ENCODE measurements at places on chromosomes 11 and 22.

- no peak for DNase-seq
Observed at GRCh38 chr11:85947431-85948272, 92.5 kb downstream of the CCDC83 start.

- DNase-seq = no peak
Observed at GRCh38 chr11:39780131-39780530, 1679.3 kb downstream of the LRRC4C start.

DNA sequence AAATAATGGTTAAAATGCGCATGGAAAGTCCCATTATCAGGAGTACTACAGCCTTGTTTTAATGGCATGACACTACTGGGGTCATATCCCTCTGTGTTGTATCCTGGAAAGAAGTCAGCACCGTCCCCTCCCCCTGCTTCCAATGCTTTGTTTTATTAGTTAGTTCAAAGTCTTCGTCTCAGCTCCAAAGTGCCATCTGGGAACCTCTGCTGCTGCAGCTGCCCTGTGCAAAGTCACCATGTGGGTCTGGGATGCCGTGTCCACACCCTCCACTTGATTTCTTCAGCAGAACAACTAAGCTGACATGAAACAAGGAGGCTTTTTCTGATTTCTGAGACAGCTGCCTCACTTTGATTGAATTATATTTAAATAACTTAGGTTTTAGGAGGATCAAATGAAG lies 29.5 kb upstream of the NCAM1 start:
- no peak for DNase-seq

GRCh38 chr22:50481440-50482106 lies at the start of gene ADM2:
TSS of gene ADM2 (plus strand) at chr22:50481543. CDS start at chr22:50481848, 305 bp downstream.
- DNase-seq = peak; percentile 51

DNA sequence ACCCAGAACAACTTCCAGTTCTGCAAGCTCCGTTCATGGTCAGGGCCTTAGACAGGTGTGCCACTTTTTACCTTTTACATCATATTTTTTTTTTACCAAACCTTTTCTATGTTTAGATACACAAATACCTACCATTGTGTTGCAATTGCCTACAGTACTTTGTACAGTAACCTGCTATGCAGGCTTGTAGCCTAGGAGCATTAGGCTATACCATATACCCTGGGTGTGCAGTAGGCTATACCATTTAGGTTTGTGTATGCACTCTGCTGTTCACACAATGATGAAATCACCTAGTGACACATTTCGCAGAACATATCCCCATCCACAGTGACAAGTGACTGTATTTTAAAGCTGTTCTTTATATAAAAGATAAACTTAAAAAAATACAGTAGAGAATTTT lies 29.6 kb downstream of the APIP start:
- no peak for DNase-seq

- DNase-seq = no peak
Observed at GRCh38 chr22:49613108-49613507, 214.6 kb downstream of the BRD1 start.

GRCh38 chr11:64141081-64141783 lies 24.7 kb downstream of the MACROD1 start:
- no peak for DNase-seq

DNA sequence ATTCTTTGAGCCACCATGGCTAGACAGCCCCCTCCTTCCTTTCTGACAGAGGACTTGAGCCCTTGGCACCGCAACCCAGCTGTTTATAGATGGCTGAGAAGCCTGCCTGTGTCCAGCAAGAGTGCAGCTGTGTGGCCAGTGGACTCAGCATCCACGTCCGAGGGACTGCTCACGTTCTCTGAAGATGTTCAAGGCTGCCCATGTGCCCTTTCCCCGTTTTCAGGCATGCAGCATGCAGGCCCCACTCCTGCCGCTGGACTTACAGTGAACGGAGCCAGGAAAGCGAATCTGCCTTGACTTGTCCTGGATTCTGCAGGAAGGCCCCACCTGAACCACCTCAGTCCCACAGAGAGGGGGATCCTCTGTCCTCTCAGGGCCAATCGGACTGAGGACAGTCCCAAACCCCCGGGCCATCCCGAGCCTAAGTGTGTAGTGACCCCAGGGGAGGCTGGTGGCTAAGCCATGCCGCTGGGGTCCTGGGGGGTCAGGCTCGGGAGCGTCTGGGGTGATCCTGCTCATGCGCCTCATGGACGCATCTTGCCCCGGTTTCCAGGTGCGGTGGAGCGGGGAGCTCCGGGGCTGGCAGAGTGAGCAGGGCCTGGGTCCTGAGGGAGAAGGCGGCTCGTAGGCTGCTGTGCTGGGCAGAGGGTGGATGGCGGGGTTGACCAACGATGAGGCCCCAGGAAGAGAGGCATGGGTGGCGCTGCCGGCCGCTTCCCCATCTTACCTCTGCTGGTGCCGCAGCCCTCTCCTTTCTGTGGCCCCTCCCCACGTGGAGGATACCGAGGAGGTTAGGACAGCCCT lies 170.7 kb downstream of the CTTN start:
- DNase-seq = no peak

GRCh38 chr22:36736701-36737320 lies 33.3 kb upstream of the CACNG2 start:
- no peak for DNase-seq

GRCh38 chr11:114171257-114172054 lies 111.9 kb downstream of the ZBTB16 start:
- DNase-seq = no peak

DNA sequence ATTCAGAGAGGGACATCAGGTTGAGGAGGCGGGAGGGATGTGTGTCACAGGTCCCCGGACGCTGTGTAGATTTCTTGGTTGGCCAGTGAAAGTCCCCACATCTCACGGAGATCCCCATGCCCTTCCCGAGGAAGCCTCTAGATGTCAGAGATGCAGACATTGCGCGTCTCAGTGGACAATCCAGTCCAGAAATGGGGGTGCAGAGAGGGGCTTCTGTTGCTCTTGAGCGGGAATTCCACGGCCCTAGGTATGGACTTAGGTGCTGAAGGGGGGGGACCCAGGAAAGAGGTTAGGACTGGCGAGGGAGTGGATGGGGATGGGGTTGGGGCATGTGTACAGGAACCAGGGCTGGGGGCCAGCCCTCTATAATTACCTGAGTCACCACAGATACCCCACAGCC lies 7.0 kb downstream of the THY1 start:
- DNase-seq = no peak

DNA sequence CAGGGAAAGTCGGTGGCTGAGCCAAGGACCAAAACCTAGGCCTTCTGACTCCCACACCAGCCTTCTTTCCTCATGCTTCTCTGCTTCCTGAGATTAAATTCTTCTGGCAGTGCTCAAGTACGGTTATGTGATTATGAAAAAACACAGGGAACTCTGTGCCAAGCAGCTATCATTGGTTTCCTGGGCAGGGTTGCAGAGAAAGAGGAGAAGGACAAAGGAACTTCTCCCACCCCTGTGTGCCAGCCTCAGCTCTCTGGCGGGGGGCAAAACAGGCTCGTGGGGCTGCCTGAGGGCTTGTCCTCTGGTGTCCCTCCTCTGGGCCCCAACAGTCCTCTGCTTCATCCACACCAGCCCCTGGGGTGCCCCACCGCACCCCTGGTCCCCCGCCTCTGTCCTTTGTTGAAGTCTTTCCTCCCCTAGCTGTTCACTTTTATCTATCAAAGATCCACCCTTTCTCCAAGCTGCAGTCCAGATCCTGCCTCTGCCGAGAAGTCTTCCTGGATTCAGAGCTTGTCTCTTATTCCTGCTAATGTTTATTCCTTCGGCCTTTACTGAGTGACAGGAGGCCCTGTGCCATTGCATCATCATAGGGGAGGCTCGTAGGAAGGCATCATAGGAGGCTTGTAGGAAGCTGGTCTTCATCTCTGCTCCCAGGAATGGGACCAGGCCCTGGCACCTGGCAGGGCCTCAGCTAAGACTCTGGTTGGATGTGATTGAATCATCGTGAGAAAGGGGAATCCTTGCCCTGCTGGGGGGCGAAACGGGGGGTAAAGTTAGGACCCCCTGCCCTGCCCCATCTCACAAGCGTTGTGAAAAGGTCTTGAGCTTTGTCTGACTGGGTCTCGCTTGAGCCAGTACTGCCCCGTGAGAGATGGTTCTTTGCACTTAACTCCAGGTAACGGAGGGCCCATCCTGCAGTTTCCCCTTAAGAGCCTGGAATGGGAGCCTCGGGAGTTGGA lies 11.5 kb upstream of the FTH1 start:
- no peak for DNase-seq

- DNase-seq = no peak
Observed at GRCh38 chr11:35964841-35965240, 21.0 kb downstream of the LDLRAD3 start.

- DNase-seq = no peak
Observed at GRCh38 chr11:130411223-130411622, 17.2 kb downstream of the ADAMTS8 start.

DNA sequence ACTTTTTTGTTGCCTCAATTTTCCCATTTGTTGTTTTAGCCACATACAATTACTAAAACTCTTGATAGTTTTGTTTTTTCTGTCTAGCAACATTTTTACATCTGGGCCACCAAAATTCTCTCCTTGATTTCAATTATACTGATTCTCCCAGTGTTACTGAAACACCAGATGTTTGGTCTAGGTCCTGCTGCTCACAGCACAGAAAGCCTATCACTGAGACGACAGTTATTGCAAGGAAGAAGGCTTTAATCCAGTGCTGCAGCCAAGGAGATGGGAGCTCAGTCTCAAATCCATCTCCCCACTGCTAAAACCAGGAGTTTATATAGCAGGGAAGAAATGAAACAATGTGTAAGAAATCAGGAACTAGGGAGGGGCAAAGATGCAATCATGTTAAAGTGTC lies 837.7 kb upstream of the CNTN5 start:
- no peak for DNase-seq

- DNase-seq = no peak
Observed at GRCh38 chr11:107651672-107652071, 60.2 kb downstream of the SLN start.

- DNase-seq = no peak
Observed at GRCh38 chr11:61018059-61018458, 46.6 kb downstream of the CD6 start.

- no peak for DNase-seq
Observed at GRCh38 chr22:41401781-41402648, 20.3 kb downstream of the TEF start.

DNA sequence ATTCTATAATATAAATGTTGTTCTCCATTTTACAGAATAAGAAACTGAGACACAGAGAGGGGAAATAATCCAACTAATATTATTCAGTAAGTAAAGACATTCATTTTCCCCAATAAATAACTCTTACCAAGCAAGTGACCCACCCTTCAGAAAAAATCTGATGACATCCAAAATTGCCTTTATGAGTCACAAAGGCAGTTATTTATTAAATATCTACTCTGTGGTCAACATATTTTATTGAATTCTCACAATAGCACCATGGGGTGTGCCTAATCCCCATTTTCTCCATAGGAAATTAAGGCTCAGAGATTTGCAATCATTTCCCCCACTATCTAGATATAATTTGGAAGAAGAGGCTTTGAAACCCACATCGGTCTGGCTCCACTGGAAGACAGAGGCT lies 161.5 kb upstream of the ISX start:
- DNase-seq = no peak

DNA sequence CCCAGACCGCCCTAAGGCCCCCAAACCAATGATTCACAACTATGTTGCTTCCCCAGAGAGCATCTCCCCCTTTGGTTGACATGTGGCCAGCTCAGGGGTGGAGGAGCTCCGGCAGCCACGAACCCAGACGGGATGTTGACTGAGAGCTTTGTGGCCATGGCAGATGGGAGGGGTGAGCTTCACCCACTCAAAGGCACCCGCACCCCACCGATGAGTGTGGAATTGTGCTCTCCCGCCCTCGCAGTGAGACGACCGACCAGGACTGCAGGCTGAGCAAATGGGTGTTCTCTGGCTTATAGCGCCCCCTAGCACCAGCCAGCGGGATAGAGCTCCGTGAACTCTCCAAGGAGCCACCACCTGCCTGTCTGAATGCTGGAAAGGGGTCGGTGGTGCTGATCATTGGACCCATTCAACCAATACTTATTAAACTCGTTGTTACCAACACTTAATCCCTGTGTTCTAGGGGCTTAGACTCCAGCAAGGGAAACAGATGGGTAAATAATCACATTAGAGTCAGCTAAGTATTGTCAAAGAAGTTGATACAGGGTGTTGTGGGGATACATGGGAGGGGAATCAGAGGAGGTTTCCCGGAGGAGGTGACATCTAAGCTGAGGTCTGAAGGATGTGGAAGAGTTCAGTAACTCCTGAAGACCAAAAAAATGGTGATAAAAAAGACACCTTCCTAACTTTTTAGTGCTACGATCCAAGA lies 4.5 kb upstream of the TIMP3 start:
- peak; percentile 47 for DNase-seq

- no peak for DNase-seq
Observed at GRCh38 chr11:33554219-33554618, 146.4 kb downstream of the C11orf91 start.

DNA sequence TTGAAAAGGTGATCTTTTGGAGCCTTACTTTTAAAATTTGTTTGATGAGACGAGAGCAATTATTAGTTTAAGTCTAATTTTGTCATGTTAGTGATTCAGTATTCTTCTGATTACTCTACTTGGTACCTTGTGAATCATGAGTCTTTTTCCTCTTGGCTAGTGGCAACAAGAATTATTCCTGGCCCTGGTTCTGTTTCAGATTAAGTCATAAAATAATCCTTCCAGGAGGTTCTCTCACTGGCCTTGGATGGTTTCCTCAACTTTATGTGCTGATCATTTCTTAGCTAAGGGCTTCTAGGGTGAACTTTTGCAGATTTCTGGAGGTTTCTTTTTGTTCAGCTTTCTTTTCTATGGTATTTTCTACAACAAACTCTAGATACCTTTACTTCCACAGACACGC lies 741.8 kb upstream of the LUZP2 start:
- DNase-seq = no peak

DNA sequence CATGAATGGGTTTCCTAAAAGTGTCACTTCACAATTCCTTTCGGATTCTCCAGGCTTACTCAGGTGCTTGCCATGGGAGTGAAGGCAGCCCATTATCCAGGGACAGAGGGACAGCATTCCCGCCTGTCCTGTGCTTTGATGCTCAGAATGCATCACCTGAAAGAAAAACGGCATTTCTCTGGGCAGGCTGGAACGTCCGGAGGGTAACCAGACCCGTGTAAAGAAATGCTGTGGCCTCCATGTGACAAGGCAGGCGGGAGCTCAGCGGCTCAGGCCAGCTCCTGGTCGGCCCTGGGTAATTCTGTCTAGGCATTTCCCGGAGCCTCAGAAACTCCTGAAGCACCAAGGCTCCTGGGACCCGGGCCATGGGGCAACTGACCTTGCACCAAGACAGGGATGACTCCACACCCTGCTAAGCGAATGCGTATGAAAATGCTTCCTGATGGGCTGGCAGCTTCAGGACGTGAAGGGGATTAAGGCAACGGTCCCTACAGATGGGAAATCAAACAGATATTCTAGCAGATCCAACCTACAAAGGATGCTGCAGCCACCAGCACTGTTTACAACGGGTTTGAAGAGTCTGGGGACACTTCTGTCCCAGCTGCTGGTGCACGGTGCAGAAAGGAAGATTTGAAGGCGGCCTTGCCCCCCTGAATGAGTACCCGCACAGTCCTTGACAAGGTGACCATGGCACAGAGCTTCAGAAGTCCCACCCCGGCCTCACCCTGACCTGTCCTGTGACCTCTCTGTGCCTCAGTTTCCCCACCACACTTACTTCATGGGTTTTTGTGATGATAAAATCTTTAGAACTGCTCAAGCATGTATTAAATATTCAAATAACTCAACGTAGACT lies 13.6 kb upstream of the FGF3 start:
- DNase-seq = no peak

GRCh38 chr22:20741634-20742581 lies 32.0 kb upstream of the SERPIND1 start:
- DNase-seq = peak; percentile 44
